ENCODE measurements at places on chromosomes 6 and 20. TPM values are rescaled to one million over a fixed set of nuclear protein-coding genes. Genes with fewer than 3 reads are reported as not detected.

SOX18 gene
- 5.3 TPM for total RNA-seq

SAMD3 gene
- total RNA-seq, result not detected

HLA-A gene
- total RNA-seq, result 161 TPM

TXLNB gene
- total RNA-seq, result 197 TPM

CTCFL gene
- not detected for total RNA-seq

PTPRT gene
- total RNA-seq, result not detected

TMC2 gene
- not detected for total RNA-seq

C20orf202 gene
- not detected for total RNA-seq

SNX9 gene
- total RNA-seq, result 34.0 TPM

TAP1 gene
- total RNA-seq, result 13.2 TPM

POU5F1 gene
- total RNA-seq, result not detected

ECT2L gene
- not detected for total RNA-seq

TMEM244 gene
- not detected for total RNA-seq

ZDHHC14 gene
- 5.9 TPM for total RNA-seq

CNBD2 gene
- total RNA-seq, result 9.0 TPM

PAQR8 gene
- 0.61 TPM for total RNA-seq

CHMP4B gene
- total RNA-seq, result 76.7 TPM

INSM1 gene
- not detected for total RNA-seq

TSPO2 gene
- total RNA-seq, result not detected

Measured in gastrocnemius medialis (tissue), 4 donors.